Ascending aorta (tissue), 2 donors: ENCODE measurements at places on chromosomes 3 and 15.

DNA sequence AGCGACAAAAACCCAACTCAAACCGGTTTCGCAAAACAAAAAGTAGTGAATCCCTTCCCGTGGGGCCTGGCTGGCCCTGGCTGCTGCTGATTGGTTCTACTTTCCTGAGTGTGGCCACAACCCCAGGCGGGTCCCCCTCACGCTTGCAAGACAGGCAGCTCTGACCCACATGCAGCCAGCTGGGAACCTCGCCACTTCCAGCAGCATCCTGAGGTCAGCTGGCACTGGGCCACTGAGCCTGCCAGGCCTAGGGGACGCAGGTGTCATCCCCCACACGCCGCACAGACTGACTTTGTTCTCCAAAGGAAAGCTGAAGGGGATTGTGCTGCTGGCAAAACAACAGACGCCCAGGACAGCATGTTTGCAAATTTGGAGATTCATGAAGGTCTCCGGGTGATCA, 111.1 kb downstream of the TPRA1 start:
- H3K4me1 ChIP-seq, result no peaks in the 10 kb centered on the region
- no peaks in the 10 kb centered on the region for H3K36me3 ChIP-seq
- no peak overlapping the region for H3K4me3 ChIP-seq
- no peak overlapping the region for H3K27ac ChIP-seq

- H3K4me1 ChIP-seq, result no peaks in the 10 kb centered on the region
- no peak overlapping the region for H3K4me3 ChIP-seq
- no peak for DNase-seq
- no peaks in the 10 kb centered on the region for H3K27me3 ChIP-seq
These were observed 458.8 kb upstream of the CBLB start for GRCh38 chr3:106327696-106328025.

DNA sequence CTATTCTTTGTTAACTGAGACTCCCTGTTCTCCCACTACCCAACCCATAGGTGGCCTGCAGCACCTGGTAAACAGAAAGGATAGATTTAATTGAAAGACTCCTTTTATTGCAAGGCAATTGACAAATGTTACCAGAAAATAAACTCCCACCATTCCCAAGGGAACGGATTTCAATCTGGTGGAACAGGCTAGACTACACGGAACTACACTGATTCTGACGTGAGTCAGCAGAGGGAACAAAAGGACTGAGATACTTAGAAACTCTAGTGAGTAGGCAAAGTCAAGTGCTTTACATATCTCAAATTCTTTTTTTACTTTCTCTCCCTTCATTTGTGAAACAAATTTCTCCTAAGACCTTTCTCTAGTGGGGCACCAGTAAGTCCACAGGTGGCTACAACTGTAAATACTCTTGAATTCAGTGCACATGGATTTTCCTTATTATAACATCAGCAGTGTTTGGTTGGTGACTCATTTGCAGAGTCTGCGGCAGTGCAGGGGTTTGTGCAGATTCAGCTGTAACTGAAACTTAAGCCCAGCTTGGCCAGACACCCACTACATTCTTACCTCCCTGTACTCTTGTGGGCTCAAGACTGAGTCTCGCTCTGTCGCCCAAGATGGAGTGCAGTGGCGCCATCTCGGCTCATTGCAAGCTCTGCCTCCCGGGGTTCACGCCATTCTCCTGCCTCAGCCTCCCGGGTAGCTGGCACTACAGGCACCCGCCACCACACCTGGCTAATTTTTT, 34.3 kb upstream of the PLSCR2 start:
- no peaks in the 10 kb centered on the region for H3K27me3 ChIP-seq
- no peak overlapping the region for H3K4me3 ChIP-seq
- H3K36me3 ChIP-seq, result no peaks in the 10 kb centered on the region
- H3K4me1 ChIP-seq, result no peaks in the 10 kb centered on the region
- no peak overlapping the region for H3K27ac ChIP-seq
- DNase-seq, result no peak

GRCh38 chr15:92667287-92667904, 11.8 kb upstream of the FAM174B start:
- no peaks in the 10 kb centered on the region for H3K36me3 ChIP-seq
- peak overlapping the region; percentile 12 for H3K4me3 ChIP-seq
- no peaks in the 10 kb centered on the region for H3K27me3 ChIP-seq
- DNase-seq, result no peak

GRCh38 chr15:88890495-88890894, 4.8 kb downstream of the HAPLN3 start:
- H3K4me1 ChIP-seq, result peaks cover 7% of the 10 kb centered on the region
- peaks cover 32% of the 10 kb centered on the region for H3K36me3 ChIP-seq
- DNase-seq, result no peak
- no peak overlapping the region for H3K27ac ChIP-seq
- H3K4me3 ChIP-seq, result no peak overlapping the region
- H3K27me3 ChIP-seq, result no peaks in the 10 kb centered on the region

DNA sequence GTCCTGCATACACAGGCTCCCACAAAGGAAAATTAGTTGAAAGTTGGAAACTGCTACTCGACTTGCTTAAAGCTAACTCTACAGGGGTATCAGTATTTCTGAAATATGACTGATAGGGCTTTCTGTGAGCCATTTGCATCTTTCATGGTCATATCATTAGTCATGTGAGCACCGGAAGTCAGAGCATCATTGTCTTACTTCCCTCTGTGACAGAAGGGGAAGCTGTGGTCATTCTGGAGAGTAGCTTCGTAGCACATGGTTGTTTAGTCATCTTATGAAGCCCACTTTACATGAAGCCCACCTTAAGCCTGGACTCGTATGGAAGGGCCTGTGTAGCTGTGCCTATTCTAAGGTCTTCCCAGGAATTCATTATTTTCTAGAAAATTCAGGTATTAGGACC, 69.0 kb downstream of the COL6A5 start:
- H3K27me3 ChIP-seq, result no peaks in the 10 kb centered on the region
- no peak overlapping the region for H3K27ac ChIP-seq
- H3K36me3 ChIP-seq, result no peaks in the 10 kb centered on the region
- no peak overlapping the region for H3K4me3 ChIP-seq
- no peaks in the 10 kb centered on the region for H3K4me1 ChIP-seq
- DNase-seq, result no peak

- no peaks in the 10 kb centered on the region for H3K4me1 ChIP-seq
- no peak overlapping the region for H3K4me3 ChIP-seq
- H3K36me3 ChIP-seq, result no peaks in the 10 kb centered on the region
- no peak overlapping the region for H3K27ac ChIP-seq
- no peak for DNase-seq
These were observed 140.3 kb upstream of the UBE3A start for GRCh38 chr15:25579127-25579526.

DNA sequence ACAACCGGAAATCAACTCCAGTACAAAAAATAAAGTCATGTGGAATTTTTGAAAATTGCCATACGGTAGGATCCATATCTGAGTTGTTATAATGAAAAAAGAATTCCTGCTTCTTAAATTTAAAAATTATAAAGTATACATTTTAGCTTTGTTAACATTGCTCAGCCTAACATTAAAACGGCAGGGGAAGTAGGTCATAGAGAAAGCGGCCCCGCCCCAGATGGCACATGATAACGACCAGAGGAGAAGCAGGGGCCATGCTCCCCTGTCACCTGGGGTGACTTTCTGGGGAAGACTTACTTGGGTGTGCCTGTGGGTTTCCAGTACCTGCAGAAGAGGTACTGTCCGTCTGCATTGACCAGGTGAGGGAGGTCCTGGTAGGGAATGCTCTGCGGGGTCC, 921 bp downstream of the MGLL start:
- H3K27me3 ChIP-seq, result no peaks in the 10 kb centered on the region
- H3K4me1 ChIP-seq, result peaks cover 10% of the 10 kb centered on the region
- peaks cover 6% of the 10 kb centered on the region for H3K36me3 ChIP-seq
- peak overlapping the region; percentile 24 for H3K4me3 ChIP-seq

DNA sequence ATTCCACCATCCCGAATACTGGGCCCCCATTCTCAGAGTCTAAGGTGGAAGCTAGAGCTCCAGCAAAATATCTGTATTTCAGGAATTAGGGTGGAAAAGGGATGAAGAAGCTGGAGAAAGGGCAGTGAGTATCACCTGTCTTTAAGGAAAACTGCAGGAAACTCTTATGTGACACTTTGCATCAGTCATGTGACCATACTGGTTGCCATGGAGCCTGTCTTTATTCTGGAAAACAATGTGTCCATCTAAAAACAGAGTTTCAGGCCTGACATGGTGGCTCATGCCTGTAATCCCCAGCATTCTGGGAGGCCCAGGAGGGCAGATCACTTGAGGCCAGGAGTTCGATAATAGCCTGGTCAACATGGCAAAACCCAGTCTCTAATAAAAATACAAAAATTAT, 52.9 kb upstream of the FSIP1 start:
- H3K27ac ChIP-seq, result no peak overlapping the region
- no peaks in the 10 kb centered on the region for H3K4me1 ChIP-seq
- no peak overlapping the region for H3K4me3 ChIP-seq
- no peaks in the 10 kb centered on the region for H3K27me3 ChIP-seq
